ENCODE measurements at places on chromosomes 1 and 21.

DNA sequence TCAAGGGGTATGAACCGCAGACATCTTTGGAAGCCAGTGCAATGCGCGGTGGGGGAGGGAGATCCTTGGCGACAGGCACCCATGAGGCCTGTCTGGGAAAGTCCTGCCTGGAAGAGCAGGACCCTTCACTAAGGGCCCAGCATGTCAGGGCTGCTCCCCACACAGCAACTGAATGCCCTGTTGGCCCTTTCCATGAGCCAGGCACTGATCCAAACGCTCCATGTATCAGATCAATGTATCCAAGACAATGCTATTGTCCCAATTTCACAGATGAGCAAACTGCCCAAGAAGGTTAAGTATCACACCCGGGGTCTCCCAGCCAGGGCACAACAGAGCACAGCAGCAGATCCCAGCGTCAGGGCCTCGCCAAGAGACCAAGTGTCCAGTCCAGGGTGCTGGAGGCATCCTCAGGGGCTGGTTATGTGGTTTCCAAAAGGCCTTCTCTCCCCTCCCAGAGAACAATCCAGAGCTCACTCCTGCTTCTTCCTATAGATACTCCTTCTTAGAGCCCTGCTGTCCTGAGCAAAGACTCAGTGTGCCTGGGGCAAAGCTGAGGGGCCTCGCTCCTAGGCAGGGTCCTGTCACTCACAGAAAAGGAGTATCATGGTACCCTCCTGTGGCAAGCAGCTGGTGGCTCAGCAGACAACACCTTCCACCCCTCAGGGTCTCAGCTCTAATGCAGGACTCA, 328.0 kb downstream of the NPHP4 start:
- no peak for DNase-seq

DNA sequence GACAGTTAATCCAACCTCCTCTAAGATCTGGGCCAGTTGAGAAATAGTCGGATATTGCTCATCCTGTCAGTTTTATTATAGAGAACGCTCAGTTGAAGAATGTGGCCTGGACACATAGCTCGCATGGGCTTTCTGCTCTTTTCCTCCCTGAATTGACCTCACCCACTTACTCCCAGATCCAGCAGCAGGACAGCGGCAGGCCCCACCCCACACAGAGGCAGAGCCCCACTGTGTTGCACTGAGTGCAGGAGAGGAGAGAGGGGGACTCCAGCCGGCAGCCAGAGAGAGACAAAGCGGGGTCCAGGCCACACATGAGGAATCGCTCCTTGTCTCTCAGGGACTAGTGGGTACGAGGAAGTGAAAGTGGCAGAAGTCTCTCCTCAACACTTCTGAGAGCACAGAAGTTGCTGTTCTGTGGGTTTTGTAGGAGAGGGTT, 78.6 kb downstream of the LAMC1 start:
- DNase-seq = no peak

- no peak for DNase-seq
Observed at GRCh38 chr1:1760345-1760650, 18.0 kb downstream of the NADK start.

DNA sequence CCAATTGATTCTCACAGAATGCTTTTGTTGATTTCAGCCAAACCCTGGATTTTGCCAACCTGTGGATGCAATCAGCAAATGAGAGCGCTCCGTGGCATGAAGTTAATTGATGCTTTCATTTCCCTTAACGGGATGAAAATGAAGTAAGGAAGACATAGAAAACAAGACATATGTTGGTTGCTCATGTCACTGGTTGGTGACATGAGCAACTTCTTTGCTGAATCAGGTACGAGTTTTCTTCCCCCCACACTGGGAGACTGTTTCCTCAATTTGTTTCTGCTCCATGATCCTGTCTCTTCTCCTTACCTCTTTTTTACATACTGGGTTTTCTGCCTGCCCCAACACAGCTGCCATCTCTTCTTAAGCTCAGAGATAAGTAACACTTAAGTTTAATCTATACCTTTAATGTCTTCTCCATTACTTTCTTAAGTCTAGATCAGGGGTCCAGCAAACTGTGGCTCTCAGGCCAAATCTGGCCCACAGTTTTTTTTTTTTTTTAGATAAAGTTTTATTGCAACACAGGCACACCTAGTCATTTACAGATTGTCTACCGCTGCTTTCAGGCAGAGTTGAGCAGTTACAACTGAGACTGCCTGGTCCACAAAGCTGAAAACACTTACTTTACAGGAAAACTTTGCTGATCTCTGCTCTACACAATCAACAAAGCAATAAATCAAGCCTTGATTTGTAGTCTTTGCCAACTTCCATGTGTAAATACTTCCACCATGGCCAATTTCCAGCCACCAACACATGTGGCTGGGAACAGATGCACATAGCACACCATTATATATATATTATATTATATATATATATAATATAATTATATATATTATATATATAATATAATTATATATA, 13.3 kb downstream of the GPR157 start:
- DNase-seq = no peak

- peak; percentile 51 for DNase-seq
Observed at GRCh38 chr1:155324717-155325602, 4.3 kb downstream of the RUSC1 start.

Data from NCI-H1694 treated with DMSO at 0.1 percent for 48 hours (cell line).